CD4-positive, alpha-beta T cell treated with Interleukin-17A for 4 hours (primary cell): ENCODE measurements at places on chromosomes 3 and 15.
A peak's percentile ranks its signal among the peaks of the same experiment; 100 is the strongest.

- DNase-seq: no peak
Measured at GRCh38 chr3:123096731-123097130, 29.9 kb downstream of the PDIA5 start.

GRCh38 chr3:2523281-2523836 is 424.7 kb downstream of the CNTN4 start:
- no peak for DNase-seq

DNA sequence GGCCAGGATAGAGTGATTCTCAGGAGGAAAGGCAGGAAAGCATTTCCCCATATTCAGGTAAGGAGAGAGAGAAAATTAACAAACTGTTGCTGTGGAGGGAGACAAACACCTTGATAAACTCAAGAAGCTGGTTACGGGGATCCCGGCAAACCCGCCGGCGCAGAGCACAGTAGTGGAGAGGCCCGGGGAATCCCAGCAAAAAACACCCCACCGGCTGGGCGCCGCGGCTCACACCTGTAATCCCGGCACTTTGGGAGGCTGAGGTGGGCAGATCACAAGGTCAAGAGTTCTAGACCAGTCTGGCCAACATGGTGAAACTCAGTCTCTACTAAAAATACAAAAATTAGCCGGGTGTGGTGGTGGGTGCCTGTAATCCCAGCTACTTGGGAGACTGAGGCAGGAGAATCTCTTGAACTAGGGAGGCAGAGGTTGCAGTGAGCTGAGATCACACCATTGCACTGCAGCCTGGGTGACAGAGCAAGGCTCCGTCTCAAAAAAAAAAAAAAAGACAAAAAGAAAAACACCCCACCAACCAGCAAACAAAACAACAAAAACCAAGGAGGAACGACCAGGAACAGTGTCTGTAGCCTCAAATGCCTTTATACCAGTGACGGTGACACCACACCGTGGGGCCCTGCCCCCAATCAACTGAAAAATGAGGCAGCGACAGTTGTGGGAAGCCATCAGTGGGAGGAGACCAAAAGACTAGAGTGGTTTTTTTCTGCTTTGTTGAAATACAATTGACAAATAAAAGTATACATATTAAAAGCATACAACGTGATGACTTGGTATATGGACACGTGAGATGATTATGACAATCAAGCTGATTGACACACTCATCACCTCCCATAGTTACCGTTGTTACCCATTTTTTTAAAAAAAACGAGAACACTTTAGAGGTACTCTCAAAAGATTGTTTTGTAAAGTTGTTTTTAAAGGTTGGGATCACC is 40.2 kb upstream of the IDH2 start:
- peak; percentile 52 for DNase-seq

GRCh38 chr3:155217591-155217990 is 75.9 kb downstream of the STRIT1 start:
- no peak for DNase-seq
